ENCODE measurements at places on chromosomes 2 and 18. TPM values are rescaled to one million over a fixed set of nuclear protein-coding genes. Genes with fewer than 3 reads are reported as not detected.

The POMC gene
- total RNA-seq = 6.0 TPM

DNA sequence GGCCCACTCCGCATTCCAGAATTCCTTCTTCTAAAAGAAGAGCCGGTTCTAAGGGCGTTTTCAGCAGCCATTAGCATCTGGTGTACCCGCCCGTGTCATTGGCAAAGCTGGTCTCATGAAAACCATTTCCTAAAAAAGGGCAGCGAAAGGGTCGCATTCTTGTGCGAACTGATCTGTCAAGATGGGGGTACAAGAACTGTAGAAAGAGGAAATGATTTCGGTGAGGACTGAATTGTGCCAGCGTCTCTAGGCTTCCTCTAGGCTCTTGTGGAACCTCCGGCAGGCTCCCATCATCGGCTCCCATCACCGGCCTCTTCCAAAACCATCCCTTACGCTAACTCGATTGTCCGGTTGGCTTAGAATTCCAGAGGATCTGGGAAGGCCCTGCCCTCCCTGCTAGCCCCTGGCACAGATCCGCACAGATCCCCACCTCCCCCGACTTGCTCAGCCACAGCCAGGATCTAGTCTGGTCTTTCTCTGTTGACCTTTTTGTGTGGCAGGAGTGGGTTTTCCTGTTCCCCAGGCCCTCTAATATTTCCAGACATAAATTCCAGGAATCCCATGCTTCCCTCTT is 1.3 kb downstream of the RAB31 start:
- DNase-seq = no peak

DNA sequence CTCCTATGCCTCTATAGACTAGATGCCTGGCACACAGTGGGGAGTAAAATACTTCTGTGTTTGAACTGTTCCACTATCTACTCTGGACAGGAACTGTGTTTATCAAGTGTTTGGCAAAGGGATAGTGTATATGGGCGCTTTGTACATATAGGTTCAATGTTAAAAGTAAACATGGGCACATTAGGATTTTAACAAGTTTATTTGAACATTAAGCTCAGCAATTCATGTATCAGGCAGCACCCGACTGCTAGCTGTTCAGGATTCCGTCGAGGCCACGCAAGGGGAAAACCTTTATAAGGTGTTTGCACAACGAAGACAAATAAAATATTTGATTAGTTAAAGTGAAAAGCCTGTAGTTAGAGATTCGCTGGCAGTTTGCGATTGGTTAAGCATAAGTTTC is 43.4 kb upstream of the ROCK2 start:
- peak; percentile 61 for DNase-seq

GRCh38 chr18:44136326-44136725 is 544.4 kb upstream of the SETBP1 start:
- no peak for DNase-seq

DNA sequence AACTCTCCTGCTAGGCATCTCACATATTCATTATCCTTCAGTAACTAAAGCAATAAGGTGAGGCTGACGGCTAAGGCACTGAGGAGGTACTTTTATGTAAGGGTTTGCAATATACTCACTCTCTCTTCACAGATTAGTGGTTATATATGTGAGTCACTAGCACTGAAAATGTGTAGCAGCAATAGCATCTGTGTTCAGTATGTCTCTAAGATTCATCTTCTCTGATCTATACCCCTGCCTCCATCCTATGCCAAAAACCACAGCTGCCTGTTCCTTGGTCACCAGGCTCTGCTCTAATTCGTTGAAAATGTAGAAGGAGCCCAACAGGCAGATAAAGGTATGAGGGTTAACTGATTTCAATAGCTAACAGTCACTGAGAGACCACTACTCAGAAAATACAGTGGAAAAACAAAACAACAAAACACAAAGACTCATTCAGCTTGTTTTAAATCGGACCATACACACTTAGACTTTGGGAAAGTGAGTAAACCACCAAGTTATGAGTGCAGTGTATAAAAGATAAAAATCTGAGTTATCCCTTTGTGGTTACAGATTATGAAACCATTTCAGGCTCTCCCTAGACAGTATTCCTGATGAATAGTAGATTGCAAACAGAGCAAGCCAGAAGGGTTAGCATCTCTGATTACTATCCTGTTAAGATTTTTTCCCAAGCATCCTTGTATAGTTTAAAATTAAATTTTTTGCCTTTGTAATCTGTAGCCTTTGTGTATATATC is 75.3 kb upstream of the CYP26B1 start:
- DNase-seq = no peak

DNA sequence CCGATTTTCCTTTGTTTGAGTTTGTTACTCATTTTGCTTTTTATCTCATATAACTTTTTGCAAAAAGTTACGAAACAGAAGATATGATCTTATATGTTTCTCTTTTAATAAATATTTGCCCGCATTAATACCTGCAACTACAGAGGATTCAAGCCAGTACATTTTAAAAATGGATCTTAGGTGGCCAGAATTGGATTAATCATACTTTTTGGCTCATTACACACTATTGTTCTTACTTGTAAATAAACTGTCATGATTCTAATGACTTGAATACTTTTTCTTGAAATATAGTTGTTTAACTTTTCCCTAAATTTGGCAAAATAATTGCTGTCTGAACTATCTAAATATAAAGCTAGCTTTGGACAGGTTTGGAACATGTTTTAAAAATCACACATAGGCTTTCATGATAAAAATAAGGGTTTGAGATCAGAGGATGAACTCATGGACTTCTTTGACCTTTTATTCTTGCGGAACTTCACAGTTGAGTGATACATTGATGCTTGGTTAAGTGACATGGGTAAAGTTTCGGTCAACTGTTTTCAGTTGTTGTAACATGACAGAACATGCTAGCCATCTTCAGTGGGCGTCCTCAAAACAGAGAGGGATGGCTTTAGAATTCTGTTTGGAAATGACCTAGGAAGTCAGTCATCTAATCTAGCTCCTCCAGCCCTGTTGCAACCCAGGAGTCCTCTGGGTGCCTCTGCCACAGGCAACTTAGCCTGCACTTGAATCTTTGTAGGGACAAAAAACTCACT is 44.5 kb downstream of the LTBP1 start:
- DNase-seq = no peak

The CCDC88A gene
- 30.4 TPM for total RNA-seq

The IMP4 gene
- 52.4 TPM for total RNA-seq

- DNase-seq = no peak
These were observed 323.2 kb downstream of the OSR1 start for GRCh38 chr2:19035238-19035637.

GRCh38 chr2:26892133-26892532 is 44.2 kb downstream of the DPYSL5 start:
- DNase-seq = peak; percentile 1

The SKOR2 gene
- total RNA-seq = not detected

The LYG1 gene
- total RNA-seq = 0.16 TPM

The SULT1C2 gene
- 21.5 TPM for total RNA-seq

DNA sequence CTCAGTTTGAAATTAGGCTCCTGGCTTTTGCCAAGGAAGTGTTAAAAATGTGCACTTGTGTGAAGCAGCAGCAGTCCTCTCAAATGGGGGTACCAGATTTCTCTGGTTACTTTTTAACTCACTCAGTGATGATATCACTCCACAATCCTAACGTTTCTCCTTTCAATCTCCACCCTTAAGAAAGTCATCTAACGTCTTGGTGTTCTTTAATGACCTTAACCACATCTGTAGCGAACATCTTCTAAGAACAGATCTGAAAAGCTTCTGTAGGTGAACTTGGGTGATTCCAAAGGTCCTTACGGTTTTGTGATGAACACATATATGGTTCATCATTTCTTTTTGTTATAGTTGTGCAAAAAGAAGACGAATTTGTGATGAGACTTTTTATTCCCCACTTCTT is 73.2 kb downstream of the DOCK10 start:
- DNase-seq = no peak

GRCh38 chr2:235638541-235639427 is 144.9 kb downstream of the AGAP1 start:
- DNase-seq = no peak

GRCh38 chr2:238120463-238121298 is 17.8 kb upstream of the KLHL30 start:
- no peak for DNase-seq

GRCh38 chr2:231296401-231296974 is 98.1 kb downstream of the ARMC9 start:
- DNase-seq = no peak

DNA sequence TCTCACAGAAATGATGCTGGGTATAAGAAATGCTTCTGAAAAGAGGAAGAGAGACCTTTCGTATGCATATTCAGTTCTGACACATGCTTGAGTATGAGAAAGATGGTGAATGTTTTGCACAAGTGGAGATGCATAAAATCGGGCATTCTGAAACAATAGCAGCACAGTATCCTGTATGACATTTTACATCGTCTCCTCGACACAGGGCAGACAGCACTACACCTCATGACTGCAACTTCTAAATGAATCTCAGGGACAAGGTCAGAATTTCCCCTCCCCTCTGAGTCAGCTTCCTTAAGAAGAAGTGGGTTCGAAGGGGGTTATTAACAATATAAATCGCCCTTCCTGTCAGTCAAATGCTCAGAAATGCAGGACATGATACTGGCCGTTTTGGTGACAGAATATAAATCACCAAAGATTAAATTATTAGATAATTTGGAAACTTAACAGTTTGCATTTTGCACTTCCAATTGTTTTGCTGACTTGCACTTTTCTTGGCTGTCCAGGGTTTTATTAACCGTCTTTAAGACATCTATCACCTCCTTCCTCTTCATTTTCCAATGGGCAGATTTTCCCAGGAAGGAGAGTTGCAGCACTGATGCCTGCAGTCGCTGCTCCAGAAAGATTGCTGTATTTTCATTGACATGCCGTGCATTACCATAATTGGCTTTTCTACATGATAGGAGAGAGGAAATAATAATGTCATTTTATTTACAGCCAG is 57.2 kb downstream of the TSHZ1 start:
- DNase-seq = no peak

The ALPG gene
- 0.16 TPM for total RNA-seq

- DNase-seq = no peak
These were observed 124.4 kb upstream of the PXDN start for GRCh38 chr2:1868683-1869141.

- DNase-seq = no peak
These were observed 123.8 kb downstream of the CAPN13 start for GRCh38 chr2:30683236-30683956.

The AOX1 gene
- total RNA-seq = 7.7 TPM

GRCh38 chr2:84870306-84870705 is 10.6 kb downstream of the TRABD2A start:
- no peak for DNase-seq

DNA sequence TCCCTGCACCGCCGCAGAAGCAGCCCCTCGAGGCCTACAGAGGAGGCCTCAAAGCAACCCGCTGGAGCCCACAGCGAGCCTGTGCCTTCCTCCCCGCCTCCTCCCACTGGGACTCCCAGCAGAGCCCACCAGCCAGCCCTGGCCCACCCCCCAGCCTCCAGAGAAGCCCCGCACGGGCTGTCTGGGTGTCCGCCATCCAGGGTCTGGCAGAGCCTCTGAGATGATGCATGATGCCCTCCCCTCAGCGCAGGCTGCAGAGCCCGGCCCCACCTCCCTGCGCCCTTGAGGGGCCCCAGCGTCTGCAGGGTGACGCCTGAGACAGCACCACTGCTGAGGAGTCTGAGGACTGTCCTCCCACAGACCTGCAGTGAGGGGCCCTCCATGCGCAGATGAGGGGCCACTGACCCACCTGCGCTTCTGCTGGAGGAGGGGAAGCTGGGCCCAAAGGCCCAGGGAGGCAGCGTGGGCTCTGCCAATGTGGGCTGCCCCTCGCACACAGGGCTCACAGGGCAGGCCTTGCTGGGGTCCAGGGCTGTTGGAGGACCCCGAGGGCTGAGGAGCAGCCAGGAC is 31.2 kb downstream of the GPC1 start:
- peak; percentile 5 for DNase-seq

DNA sequence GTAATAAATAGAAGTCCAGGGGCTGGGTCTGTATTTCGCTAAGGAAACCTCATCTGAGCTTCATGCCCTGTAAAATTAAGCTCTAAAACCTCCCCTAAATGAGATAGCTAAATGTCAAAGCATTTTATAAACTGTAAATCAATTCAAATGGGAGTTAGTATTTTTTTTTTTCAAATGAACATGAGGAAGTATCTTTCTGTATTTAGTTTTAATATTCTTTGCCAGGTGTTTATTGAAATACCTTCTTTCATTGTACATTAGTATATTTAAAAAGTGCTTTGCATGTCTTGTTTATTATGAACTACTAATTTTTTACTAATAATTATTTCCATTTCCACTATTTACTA is 47.7 kb downstream of the ATIC start:
- no peak for DNase-seq

GRCh38 chr2:120253021-120253882 is 600 bp downstream of the RALB start:
- peak; percentile 89 for DNase-seq

DNA sequence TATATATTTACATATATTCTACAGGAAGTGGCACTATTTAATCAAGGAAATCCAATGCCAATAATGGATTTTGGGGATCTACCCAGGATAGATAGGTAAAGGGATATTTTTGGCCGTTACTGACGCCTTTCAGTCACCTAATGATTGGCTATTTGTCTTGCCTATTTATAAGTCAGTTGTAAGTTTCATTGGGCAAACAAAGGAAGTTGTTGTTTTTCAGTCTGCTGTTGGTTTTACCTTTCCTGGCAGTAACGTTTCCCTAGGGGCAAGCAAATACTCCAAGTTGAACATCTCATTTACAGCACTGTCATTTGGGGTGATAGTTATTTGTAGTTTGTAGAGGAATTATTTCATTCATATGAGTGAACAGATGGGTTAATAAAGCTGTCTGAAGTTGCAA is 17.0 kb upstream of the LANCL1 start:
- DNase-seq = no peak

The FIGN gene
- total RNA-seq = 4.5 TPM

The B3GNT2 gene
- 53.0 TPM for total RNA-seq

- DNase-seq = no peak
These were observed 10.0 kb upstream of the DUSP19 start for GRCh38 chr2:183068561-183068960.

DNA sequence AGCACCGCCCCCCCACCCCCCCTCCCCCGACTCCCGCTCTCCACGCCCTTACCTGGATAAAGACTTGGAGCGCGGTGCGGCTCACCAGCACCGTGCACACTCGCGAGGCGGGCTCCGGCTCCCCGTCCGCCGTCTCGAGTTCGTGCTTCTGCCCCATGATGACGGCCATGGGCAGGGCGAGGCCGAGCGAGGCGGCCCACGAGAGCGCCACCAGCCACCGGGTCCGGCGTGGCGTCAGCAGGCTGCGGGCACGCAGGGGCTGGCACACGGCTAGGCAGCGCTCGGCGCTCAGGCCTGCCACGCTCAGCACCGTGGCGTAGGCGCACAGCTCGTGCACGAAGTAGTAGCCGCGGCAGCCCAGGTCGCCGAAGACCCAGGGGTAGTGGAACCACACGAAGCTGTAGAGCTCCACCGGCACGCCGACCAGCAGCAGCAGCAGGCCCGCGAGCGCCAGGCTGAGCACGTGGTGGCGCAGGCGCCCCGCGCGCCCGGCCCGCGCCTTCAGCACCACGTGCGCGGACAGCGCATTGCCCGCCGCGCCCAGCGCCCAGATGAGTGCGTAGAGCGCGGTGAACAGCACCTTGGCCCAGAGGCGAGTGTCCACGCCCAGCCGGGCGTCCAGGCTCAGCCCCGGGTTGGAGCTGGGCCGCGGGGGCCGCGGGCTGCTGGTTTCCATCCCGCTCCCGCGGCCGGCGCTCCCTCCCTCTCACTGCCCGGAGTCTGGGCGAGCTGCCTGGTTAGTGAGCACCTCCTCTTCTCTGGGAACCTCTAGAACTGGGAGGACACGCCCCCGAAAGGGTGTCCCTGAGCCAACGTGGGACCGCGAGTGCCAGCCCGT is at the start of gene NTSR2:
Gene NTSR2 (minus strand): TSS at position 742 of the 838 bp plus-strand sequence. CDS start 66 bp downstream, at position 676.
- DNase-seq = peak; percentile 87

- DNase-seq = no peak
These were observed 115.3 kb downstream of the ACOXL start for GRCh38 chr2:110847651-110848050.

All from hepatocyte (in vitro differentiated cells).